ENCODE measurements at places on chromosomes 7 and 10.

- DNase-seq, result no peak
Observed at GRCh38 chr7:25037325-25037724, 57.3 kb upstream of the OSBPL3 start.

DNA sequence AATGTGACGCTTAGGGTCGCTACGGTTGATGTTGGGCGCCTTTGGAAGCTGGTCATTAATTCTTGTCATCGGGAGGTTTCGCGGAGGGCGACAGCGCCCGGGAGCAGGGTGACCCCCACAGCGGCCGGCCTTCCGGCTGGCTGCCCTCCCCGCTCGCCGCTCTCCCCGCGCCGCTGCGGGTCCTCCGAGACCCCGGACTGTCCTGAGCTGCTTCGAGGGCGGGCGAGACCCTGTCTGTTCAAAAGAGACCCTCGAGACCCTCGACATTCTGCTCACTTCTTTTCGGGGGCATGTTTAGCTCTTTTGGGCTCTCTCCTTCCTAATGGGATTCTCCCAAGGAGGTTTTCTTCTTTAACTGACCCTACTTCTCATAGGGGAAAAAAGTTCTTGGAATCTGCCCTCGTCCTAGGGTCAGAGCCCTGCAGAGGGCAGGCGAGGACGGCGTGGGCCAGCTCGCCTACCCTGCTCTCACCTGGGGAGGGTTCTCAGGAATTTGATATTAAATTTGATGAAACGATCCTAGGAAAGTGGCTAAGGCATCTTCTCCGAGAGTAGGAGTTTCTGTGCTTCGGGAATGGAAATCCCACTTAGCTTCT is 257.0 kb downstream of the OTUD1 start:
- DNase-seq, result no peak

- DNase-seq, result no peak
Observed at GRCh38 chr7:29482056-29482455, 81.6 kb upstream of the PRR15 start.

DNA sequence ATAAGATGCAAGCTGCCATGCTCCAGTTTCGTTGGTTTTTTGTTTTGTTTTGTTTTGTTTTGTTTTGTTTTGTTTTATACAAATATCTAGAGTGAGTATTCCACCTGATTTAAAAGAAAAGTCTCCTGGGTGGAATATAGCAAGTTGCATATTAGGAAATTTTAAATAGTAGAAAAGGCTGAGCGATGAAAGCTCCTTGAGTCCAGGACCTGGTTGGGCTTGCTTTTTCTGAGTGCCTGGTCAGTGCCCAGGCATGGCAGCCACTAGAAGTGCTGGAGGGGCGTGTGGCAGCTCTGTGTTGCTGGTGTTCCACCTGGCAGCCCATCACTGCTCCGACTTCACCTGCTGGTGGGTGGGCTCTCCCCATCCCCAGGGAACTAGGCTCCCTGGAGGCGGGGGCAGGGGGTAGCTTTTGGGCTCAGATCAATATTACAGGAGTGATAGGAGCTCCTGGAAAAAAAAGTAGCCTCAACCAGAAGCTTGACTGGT is 8.0 kb downstream of the COL17A1 start:
- no peak for DNase-seq
